ENCODE measurements at places on chromosomes 4 and X.

DNA sequence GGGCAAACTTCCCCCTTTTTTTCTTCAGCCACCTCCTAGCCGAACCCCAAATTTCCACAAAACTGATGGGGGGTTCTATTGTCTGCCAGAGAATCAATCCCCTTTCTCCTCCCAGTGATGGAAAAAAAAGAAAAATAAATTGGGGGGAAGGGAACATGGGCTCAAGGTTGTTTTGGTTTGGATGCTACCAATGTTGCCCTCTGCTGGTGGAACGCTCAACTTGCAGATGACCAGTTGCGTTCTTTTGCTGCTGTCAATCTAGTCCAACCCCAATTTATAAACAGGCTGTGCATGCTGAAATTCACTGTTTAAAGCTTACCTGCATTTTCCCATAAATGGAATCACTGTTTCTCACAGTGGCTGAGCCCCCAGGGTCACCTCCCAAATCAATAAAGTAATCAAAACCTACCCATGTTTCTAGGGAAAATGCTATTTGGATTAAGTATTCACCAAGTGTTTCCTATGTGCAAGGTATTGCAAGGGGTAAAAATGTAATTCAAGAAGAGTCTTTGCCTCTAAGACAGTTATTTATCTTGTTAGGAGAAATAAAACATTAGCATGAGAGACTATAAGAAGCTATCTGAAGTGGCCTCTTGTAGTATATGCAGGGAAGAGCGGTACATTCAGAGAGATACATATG, 116.7 kb upstream of the TMEM164 start:
- peak; percentile 34 for DNase-seq

DNA sequence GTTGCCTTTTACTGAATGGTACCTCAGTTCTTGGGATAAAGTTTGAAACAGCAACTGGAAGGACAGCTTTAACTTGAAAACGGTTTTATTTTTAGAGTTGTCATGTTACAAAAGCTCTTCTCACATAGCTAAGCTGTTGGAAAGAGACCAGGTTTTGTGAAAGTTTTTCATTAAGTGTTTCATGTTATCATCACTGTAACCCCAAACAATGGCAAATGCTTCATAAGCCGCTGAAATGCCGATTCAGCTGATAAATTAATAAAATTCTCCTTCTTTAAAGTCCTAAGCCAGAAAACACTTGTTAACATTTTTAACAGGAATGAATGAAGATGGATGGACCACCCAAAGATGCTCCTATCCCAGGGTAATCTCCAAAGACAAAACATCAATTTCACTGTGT, 76.1 kb upstream of the IRF2 start:
- no peak for DNase-seq

- no peak for DNase-seq
These were observed 13.3 kb upstream of the PJA1 start for GRCh38 chrX:69178592-69178991.

DNA sequence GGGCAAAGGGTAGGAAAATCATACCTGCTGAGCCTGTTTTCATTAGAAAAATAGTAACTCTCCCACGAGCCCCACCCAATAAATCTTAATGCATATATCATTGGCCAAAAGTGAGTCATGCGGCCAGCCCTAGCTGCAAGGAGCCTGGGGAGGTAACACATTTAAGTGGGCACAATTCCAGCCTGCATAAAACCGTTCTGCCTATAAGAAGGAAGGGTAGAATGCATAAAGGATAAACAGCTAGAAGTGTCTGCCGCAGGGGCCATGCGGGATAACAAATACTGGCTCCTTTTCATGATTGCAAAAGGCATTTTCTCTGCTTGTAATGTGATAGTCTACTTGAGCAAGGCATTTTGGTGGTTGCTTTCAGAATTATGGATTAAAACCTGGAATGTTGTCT, 37.1 kb downstream of the EFHC2 start:
- peak; percentile 25 for DNase-seq

DNA sequence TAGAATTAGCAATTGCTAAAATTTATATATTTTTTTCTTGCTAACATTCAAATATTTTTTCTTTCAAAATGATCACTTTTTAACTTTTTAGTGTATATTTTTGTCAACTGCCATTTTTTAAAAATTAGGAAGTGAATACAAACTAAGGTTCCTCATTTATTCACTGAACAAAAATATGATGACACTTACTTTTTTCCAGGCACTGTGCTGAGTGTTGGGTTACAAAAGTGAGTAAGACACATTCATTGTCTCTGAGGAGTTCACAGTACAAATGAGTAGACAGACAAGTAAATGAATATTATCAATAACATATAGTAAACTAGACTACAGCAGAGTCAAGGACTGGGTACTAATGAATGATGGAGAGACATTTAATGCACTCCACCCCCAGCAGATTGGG, 543.5 kb downstream of the PDHA2 start:
- no peak for DNase-seq

DNA sequence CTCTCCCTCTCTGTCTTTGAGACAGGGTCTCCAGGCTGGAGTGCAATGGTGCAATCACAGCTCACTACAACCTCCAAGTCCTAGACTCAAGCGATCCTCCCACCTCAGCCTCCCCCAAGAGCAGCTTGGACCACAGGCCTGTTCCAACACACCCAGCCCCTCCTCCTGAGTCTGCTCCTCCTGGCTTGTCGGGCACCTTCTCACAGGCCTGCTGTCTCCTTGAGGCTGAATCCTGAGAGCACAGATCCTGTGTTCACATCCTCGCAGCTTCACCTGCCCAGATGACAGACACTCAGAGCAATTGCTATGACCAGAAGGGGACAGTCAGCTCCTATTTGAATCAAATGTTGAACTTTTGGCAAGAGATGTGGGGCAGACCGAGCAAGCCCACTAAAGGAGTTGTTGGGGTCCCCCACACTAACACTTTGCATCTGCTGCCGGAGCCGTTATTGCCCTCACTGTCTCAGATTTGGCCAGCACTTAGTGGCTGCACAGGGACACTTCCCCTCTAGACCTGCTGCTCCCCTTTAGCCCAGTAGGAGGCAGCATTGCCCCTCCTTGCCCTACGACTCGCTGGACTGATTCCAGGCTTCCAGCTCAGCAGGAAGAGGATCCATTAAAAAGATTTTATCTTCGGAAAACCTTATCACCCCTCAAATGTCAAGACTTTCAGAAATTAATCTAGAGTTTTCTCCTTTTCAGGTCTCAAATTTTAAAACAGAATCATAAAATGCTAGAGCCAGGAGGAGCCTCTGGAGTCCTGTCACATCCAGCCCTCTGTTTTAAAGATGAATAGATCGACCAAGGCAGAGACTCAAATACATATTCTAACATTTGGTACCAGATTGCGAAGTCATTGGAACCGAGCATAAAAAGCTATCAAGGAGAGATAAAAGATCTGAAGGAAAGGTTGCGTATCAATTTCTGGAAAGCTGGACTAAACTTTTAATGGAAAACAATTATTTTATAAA, 113.7 kb downstream of the USP46 start:
- DNase-seq = peak; percentile 67

GRCh38 chr4:156723951-156724668, 247.5 kb downstream of the PDGFC start:
- DNase-seq = no peak

DNA sequence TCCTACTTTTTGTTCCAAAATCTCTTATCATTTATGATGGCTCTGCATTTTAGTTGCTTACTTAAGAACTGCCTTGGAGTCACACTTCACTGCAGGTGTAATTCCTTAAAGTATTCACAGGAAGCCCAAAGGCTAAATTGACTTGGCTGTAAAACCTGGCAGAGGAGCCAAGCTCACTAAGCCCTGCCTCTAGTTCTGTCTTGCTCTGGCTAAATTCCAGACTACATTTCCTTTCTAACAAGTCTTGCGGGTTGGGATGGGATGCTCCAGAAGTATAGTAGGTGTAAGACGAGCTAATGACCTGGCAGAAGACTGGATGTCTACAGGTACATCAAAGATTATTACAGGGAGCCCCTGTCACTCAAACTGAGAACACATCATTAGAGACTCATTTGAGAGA, 924.0 kb upstream of the INTU start:
- DNase-seq = no peak

DNA sequence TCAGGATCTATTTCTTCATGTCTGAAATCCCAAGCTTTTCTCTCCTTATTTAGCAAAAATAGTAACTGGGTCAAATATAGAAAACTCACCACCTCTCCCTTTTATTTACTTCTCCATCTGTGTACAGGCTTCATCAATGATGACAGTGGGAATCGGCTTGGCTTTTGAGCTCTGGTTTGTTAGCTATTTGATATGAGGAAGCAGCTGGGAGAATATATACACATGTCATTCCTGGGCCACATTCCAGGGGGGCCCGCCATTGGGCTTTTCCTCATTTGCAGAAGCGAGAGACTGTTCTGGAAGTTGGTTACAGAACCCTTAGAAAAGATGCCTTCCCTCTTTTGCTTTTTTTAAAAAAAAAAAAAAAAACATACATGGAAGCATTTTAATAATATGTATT, 107.4 kb upstream of the F9 start:
- DNase-seq = no peak

DNA sequence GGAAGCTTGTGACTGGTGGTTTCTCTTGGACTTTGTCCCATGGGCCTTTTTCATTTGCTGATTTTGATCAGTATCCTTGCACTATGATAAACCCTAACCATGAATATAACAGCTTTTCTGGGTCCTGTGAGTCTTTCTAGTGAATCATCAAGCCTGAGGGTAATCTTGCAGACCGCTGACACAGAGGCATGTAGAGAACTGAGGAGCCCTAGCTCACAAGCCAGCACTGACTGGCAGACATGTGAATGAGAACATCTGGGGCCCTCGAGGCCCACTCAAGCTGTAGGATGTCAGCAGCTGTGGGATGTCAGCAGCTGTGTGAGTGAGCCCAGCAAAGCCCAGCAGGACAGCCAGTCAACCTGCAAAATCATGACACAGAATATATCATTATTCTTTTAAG, 36.7 kb downstream of the HMGB3 start:
- DNase-seq = peak; percentile 8

DNA sequence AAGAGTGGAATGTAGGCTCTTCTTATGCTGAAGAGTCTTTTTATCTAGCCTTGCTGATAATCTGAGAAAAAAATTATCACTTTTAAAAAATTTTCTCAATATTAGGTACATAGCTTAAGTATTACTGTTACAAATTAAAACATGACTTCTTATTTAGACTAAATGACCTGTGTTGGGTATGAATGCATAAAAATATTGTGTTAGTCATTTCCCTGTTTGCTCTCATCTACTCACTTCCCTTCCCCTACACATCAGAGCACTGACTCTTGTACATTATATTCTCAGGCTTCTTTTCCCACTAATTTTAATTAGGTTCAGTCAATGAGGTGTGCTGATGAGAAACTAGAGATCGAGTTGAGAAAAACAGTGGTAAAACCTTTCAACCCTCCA, 881.0 kb downstream of the PCDH18 start:
- DNase-seq = no peak

DNA sequence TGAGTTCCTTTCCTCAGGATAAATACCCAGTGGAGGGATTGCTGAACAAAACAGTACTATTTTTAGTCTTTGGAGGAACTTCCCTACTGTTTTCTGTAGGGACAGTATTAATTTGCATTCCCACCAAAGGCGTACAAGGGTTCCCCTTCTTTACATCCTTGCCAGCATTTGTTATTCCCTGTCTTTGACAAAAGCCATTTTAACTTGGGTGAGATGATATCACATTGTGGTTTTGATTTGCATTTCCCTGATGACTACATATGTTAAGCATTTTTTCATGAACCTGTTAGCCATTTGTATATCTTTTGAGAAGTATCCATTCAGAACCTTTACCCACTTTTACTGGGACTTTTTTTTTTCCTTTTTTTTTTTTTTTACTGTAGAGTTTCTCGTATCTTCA, 126.2 kb upstream of the ANXA10 start:
- DNase-seq = peak; percentile 30

- DNase-seq = no peak
These were observed 33.0 kb upstream of the PNPLA4 start for GRCh38 chrX:7960246-7960645.

- no peak for DNase-seq
These were observed 189.5 kb upstream of the FAT4 start for GRCh38 chr4:125125276-125125675.

DNA sequence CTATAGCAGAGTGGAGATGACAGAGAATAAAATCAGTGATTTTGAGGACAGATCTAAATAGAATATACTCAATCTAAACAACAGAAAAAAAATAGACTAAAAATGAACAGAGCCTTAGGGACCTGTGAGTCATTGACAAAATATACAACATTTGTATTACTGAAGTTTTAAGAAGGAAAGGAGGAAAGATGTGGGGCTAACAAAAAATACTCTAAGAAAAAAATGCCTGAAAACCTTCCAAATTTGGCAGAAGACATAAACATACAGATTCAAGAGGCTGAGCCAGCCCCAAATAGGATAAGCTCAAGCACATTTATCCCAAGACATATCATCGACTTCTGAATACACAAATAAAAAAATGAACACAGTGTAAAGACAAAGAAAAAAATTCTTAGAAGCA, 123.6 kb upstream of the INTU start:
- DNase-seq = peak; percentile 57

- DNase-seq = no peak
These were observed 734.6 kb upstream of the TENM3 start for GRCh38 chr4:181508601-181509000.

- no peak for DNase-seq
These were observed 36.1 kb upstream of the HMX1 start for GRCh38 chr4:8907596-8908205.

DNA sequence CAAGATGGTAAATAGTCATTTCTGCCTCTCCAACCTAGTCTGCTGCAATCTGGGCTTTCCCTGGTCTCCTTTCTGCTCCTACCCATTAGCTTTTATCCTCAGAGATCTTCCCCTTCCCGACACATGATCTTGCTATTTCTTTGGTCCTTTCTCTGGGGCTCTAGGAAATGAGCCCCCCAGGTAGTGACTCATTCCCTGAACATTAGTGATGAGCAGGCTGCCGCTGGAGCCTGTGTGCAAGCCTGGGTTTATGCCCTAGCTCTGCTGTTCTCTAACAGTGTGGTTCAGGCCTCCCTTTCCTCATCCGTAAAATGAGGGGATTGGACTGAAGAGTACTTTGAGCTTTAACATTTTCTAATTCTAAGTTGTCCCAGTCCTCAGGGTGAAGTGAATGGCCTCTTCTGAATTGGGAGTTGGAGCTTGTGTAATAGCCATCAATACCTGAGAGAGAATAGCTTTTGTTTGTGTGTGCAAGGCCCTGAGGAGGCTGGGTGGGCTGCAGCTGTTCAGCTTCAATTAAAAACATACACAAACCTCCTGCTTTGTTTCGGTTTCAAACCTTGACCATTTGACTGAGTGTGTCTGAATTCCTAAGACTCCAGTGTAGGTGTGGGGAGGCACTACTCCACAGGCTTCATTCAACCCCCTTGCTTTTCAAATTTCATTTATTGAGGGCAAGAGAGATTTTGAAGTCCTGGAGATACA, 115.6 kb upstream of the SCML1 start:
- DNase-seq = no peak

- DNase-seq = no peak
These were observed 2.7 kb downstream of the GSX2 start for GRCh38 chr4:54102531-54103106.

GRCh38 chr4:2936773-2937145, 26.4 kb downstream of the NOP14 start:
- peak; percentile 52 for DNase-seq

DNA sequence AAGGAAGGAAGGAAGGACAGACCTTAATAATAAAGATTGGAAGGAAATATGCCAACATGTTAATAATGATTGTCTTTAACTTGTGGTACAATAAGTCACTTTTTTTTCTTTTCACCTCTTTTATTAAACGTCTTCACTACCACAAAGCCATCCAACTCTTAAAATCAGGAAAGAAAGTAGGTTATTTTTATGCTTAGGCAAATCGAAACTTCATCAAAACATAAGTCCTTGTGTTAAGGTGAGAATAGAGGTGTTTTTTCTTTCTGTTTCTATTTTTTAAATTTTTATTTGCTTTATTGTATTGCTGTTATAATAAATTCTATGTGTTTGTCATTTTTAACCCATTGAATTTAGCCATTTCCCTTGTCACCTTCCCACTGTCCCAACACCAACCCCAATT, 26.5 kb downstream of the BLOC1S4 start:
- DNase-seq = no peak
